ENCODE measurements at places on chromosomes 3 and 15.

- DNase-seq = no peak
These were observed 80.9 kb upstream of the ARHGEF26 start for GRCh38 chr3:154040283-154040682.

DNA sequence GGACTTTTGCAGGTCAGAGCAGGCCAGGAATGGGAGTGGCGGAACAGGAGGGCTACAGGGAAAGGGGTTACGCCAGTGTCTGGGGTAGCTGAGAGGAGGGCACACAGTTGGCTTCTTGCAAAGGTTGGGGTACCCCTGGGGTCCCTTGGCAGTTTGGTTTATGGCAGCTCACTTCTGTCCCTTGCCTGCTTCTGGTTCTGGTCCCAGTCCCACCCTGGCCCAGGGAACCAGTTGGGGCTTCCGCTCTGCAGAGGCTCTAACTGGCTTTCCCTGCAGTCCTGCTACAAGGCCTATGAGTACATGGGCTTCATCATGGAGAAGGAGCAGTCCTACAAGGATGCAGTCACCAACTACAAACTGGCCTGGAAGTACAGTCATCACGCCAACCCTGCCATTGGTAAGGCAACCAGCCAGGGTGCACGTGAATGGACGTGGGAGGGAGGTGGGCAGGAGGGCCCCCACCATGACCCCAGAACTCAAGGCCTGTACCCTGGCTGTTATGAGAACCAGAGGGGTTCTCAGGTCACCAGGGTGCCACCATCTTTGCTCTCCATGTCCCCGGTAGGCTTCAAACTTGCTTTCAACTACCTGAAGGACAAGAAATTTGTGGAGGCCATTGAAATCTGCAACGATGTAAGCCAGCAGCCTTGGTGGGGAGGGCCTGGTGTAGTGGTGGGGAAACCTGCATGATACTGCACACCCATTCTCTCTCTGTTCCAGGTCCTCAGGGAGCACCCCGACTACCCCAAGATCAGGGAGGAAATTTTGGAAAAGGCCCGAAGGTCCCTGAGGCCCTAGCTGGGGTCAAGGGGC, 15.2 kb downstream of the CSRNP1 start:
- DNase-seq = no peak

- no peak for DNase-seq
These were observed 1161.2 kb downstream of the ROBO2 start for GRCh38 chr3:78201091-78201490.

GRCh38 chr3:38121832-38122461, 15.0 kb downstream of the ACAA1 start:
- no peak for DNase-seq

GRCh38 chr3:125389282-125389681, 14.2 kb upstream of the ZNF148 start:
- no peak for DNase-seq

GRCh38 chr15:43029476-43029875, 76.4 kb downstream of the UBR1 start:
- DNase-seq = no peak

DNA sequence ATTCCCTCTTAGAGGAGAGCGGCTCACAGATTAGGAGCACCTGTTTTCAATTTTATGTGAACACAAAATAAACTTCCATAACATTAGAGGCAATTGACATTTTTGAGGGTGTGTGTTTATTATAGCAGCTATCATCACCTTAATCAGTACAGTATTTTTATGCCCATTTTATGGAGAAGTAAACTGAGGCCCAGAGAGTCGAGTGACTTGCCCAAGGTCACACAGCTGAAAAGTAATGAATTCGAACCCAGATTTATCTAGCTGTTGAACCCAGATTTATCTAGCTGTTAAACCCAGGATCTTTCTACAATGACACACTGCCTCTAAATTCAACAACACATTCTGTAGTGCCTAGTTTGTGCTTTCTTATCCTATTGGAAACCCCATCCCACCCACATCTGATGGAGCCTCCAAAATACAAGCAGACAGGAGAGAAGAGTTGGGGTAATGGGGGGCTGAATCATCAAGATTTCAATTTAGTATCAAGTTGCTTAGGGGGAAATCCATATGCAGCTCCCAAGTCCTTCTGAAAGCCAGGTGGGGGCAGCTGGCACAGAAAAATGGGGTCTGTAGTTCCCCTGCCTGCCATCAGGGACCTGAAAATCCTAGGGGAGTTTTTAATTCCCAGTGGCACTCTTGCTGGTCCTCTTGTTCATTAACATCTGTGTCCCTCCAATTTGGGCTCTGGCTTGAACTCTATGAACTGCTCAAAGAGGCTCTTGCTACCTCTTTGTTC, 50.4 kb upstream of the TRA2B start:
- DNase-seq = no peak

- no peak for DNase-seq
These were observed 29.1 kb upstream of the SLC30A4 start for GRCh38 chr15:45551676-45552075.

GRCh38 chr3:188230962-188231361, 77.0 kb downstream of the LPP start:
- DNase-seq = peak; percentile 31

DNA sequence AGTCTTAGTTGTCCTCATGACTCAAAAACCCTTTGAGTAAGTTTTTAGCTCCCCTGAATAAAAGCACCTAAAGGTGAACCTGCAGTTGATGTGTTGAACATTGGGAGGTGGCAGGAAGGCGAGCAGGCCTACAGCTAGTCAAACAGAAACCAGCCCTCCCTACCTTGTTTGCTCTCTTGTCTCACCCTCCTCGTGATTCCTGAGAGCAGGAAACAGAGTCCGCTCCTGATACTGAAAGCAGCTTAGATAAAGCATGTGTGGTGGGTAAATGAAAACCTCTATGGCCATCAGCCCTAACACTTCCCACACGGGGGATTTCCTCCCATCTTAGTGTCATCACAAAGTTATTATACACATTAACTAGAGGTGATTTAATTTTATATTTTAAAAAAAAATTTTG, 21.8 kb upstream of the CLDN18 start:
- DNase-seq = no peak

DNA sequence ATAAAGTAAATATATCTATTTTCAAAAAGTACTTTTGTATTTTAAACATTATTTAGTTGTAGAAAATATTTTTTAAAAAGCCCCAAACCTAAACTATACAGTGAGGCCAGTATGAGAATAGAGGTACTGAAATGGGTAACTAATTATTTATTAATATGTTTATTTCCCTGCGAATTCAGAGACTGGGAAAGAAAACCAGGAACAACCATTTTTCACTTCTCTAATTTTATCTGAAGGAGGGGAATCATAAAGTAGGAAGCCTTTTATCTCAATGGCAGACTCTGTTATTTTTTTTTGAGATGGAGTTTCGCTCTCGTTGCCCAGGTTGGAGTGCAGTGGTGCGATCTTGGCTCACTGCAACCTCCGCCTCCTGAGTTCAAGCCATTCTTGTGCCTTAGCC, 63.6 kb upstream of the TRAK1 start:
- no peak for DNase-seq

GRCh38 chr15:66456211-66456610, 41.4 kb downstream of the SNAPC5 start:
- no peak for DNase-seq

DNA sequence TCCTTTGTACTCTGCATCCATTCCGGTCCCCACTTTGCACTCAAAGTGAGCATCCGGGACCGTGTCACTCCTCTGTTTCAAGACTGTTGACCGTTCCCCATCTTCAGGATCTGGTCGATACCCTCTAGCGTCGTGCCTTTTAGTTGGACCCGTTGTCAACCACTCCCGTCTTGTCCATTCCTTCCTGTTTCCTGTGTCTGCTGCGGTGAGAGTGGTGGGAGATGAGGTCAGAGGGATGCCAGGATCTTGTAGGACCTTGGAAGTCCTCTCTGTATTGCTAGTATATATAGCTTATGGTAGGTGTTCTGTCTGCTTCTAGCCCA, 624 bp downstream of the BRK1 start:
- DNase-seq = peak; percentile 19

DNA sequence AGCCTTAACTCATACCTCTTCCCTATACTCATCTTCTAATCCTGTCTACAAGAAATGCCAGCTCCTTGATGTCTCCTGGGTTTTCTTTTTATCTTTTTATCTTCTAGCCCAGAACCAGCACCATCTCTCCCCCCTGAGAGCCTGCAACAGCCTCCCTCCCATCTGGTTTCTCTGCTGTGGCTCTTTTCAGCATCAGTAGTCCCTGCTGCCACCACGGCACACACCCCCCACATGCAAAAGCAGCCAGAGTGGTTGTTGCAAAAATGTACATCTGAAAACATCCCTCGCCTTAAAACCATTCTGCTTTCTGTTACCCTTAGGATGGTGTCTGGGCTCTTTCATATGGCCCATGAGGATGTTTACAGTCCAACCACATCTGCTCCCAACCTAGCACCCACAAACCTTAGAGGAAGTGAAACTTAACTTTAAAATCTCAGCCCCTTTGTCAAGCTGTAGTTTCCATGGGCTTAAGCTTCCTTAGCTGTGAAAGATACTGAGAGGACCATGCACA, 775 bp downstream of the TTC21A start:
- no peak for DNase-seq

DNA sequence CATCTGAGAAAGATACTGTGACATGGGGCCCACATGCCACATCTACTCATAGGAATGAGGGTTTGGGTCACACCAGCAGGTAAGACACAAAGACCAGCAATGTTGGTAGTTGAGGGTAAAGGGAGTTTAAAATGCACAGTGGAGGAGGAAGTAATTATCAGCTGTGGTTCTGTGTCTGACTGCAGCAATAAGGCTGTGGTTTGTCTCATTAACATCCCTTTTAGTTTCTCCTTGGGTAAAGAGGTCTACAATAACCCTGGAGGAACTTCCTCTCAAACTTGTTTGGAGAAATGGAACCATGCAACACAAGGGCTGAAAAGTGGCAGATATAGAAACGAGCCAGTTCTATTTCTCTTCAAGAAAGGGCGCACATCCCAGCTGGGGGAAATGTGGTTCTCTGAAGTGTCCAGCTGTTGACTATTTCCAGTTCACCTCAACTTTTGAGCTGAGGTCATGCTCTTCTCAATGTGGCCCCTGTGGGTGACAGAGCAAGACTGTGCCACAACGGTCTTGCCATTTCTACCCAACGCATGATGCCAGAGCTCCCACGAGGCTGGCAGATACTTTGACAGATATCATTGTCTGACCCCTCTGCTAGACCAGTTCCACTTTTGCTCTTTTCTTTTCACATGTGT, 234.3 kb downstream of the SQOR start:
- DNase-seq = no peak

Data from Caki2 (cell line).